ENCODE measurements at places on chromosomes 5 and 9. TPM values are rescaled to one million over a fixed set of nuclear protein-coding genes. Genes with fewer than 3 reads are reported as not detected.

GRCh38 chr5:112743631-112744030 is 5.9 kb downstream of the APC start:
- no peaks in the 10 kb centered on the region for H3K27me3 ChIP-seq
- H3K4me3 ChIP-seq = no peak overlapping the region
- H3K4me1 ChIP-seq = no peaks in the 10 kb centered on the region
- no peak overlapping the region for H3K27ac ChIP-seq

GRCh38 chr5:87951661-87952060 is 317.0 kb downstream of the TMEM161B start:
- no peaks in the 10 kb centered on the region for H3K4me1 ChIP-seq
- DNase-seq = no peak
- no peak overlapping the region for H3K4me3 ChIP-seq
- no peaks in the 10 kb centered on the region for H3K27me3 ChIP-seq

DNA sequence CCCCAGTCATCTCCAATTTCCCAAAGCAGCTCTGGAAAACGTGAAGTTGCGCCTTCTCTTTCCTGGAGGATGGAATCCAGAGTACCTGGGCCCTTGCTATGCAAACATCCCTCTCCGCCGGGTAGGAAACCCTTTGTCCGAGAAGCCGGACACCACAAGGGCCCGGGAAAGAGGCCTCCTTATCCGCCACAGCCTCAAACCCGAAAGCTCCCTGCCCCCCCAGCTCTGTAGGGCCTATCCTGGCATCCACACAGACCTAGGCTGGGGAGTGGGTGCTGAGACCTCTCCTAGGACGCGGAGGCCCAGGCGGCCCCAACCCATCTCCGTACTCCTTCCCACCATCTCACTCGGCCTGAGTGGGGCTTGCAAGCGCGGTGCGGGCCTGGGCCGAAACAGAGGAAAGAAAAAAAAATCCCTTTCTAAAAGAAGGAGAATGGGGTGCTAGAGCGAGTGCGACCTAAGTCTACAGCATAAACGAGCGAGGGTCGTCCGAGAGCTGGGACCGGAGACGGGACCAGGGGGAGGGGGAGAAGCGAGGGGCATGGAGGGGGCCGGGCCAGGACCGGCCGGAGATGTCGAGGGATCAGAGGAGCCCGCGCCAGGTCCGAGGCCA is 624 bp downstream of the FBXW11 start:
- DNase-seq = peak; percentile 24
- peaks cover 29% of the 10 kb centered on the region for H3K4me1 ChIP-seq
- peaks cover 9% of the 10 kb centered on the region for H3K36me3 ChIP-seq
- peak overlapping the region; percentile 68 for H3K27ac ChIP-seq
- H3K27me3 ChIP-seq = no peaks in the 10 kb centered on the region

SLC4A9 gene
- total RNA-seq = 0.20 TPM

GRCh38 chr9:125591888-125592287 is 115.1 kb downstream of the MAPKAP1 start:
- no peak overlapping the region for H3K4me3 ChIP-seq
- no peaks in the 10 kb centered on the region for H3K27me3 ChIP-seq
- peaks cover 14% of the 10 kb centered on the region for H3K4me1 ChIP-seq
- no peak for DNase-seq
- H3K36me3 ChIP-seq = no peaks in the 10 kb centered on the region

GRCh38 chr5:30809933-30810332 is 383.6 kb upstream of the CDH6 start:
- DNase-seq = no peak
- no peak overlapping the region for H3K27ac ChIP-seq
- H3K27me3 ChIP-seq = no peaks in the 10 kb centered on the region
- no peaks in the 10 kb centered on the region for H3K36me3 ChIP-seq
- no peak overlapping the region for H3K4me3 ChIP-seq
- no peaks in the 10 kb centered on the region for H3K4me1 ChIP-seq

GRCh38 chr9:121670431-121670830 is 19.0 kb downstream of the DAB2IP start:
- H3K36me3 ChIP-seq = no peaks in the 10 kb centered on the region
- no peaks in the 10 kb centered on the region for H3K27me3 ChIP-seq
- no peaks in the 10 kb centered on the region for H3K4me1 ChIP-seq
- no peak for DNase-seq
- H3K4me3 ChIP-seq = no peak overlapping the region

FAM78A gene
- total RNA-seq = 1.3 TPM

REEP2 gene
- total RNA-seq = 1.3 TPM

DNA sequence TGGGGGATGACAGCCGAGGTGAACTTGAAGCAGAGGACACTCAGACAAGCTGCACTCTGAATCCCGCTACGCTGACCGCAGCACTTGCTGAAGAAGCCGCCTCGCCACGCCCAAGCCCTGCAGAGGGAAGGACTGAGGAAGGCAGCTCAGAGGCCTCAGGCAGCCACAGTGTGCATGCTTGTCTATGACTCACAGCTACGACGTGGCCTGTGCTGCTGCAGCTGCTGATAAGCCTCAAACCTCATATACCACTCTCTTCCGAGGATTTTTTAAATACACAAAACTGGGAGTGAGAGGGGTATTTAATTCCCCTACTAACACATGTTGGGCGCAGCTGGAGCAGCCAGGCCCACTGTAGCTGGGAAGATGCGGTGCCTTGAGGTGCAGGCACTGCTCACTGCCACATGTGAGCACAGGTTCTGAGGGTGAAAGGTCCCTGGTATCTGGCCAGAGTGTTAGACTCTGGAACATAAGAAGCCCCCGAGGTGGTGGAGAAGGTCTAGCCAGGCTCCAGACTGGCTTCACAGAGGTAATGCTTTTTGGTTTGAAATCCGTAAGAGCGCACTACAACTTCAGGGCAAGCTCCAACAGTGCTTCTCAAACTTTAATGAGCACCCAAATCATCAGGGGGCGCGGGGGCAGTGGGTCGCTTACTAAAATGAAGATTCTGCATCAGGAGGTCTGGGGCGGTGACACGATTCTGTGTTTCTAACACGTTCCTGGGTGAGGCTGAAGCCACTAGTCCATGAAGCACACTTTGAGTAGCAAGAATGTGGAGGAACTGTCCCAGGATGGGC is 196.8 kb downstream of the AUH start:
- H3K4me1 ChIP-seq = peaks cover 59% of the 10 kb centered on the region
- DNase-seq = peak; percentile 91
- H3K27me3 ChIP-seq = no peaks in the 10 kb centered on the region
- H3K36me3 ChIP-seq = no peaks in the 10 kb centered on the region

AUH gene
- total RNA-seq = 31.1 TPM

DNA sequence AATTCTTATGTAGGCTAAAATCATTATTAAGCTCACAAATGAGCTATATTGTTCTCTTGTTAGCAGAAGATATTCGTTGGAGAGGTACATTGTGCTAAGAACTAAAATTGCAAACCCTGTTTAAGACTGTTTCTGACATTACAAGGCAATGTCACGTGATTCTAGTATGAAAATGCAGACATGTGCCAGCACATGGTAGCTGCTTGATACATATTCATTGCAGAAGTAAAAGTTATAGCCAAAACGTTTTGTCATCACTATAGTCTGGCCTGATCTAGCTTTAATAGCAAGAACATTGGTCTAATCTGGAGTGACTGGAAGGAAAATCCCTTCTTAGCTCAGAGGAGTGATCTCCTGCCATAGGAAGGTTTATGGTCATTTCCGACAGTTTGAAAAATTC is 144.7 kb downstream of the CFAP90 start:
- H3K36me3 ChIP-seq = no peaks in the 10 kb centered on the region
- H3K27ac ChIP-seq = no peak overlapping the region
- H3K4me1 ChIP-seq = no peaks in the 10 kb centered on the region
- no peak for DNase-seq

DNA sequence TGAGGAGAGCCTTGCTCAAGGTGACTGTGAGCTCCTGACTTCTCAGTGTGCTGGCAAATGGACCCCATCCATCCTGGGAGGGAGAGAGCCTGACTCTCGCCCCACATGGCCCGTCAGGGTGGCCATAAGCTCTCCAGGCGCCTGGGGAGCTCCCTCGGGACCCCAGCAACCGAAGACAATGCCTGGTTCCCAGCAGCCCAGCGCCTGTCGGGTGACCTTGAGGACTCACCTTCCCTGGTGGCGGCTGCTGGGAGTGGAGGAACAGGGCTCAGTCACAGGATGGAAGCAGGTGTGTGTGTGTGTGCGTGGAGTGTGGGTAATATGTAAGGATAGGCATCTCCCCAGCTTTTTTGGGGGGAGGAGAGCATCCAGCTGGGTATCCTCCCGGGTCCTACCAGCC is 190.3 kb downstream of the MELK start:
- H3K4me3 ChIP-seq = no peak overlapping the region
- no peaks in the 10 kb centered on the region for H3K36me3 ChIP-seq
- H3K27ac ChIP-seq = no peak overlapping the region
- DNase-seq = no peak
- H3K27me3 ChIP-seq = peaks cover 29% of the 10 kb centered on the region

PCDHGB5 gene
- not detected for total RNA-seq

ASS1 gene
- 255 TPM for total RNA-seq

DNA sequence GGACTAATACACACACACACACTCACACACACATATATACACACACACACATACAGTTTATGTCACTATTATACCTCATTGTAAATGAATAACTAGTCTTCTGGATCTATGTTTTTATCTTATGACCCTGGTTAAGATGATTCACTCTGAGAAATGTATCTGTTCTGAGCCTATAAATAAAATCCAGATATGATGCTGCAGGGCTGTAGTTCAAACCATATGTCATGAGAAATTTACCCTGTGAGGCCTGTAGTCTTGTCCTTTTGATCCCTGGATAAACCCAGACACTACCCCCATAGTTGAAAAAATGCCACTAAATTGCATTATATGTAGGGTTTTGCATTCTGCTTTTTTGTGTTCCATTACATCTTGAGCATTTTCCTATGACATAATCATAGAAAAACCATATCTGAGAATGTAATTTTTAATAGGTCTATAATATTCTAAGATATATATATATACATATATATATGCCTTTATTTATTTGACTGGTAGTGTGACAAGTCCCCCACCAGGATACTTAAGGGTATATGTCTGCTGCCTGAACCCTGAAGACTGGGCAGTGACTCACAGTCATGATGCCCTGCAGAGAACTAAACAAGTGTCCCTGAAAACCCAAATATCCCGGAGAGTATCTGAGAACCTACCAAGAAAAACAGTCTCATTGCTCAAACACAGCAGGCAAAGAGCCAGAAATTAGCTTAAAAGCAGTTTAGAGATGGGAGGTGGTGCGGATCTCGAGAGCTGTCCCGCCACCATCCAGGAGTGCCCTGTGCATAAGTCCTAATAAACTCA is 18.4 kb upstream of the ALDOB start:
- H3K27ac ChIP-seq = no peak overlapping the region
- no peaks in the 10 kb centered on the region for H3K36me3 ChIP-seq
- peaks cover 10% of the 10 kb centered on the region for H3K27me3 ChIP-seq
- no peak overlapping the region for H3K4me3 ChIP-seq

DNA sequence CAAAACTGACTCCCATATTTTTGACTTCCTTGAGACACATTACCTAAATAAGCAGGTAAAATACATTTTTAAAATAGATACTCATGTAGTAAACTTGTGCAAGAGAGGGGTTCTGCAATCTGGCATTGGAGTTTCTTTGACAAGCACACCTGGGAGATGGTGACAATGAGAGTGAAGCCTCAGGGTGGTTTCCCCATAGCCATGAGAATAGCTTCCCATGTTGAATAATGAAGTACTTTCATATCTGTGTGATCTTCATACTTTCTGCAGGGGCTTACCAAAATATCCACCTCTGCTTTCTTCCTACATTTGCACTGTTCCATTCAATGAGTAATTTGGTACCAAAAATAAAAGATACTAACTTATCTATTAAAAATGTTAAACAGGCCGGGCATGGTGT is 44.7 kb upstream of the VCAN start:
- H3K27me3 ChIP-seq = no peaks in the 10 kb centered on the region
- H3K4me1 ChIP-seq = no peaks in the 10 kb centered on the region
- DNase-seq = no peak
- no peak overlapping the region for H3K27ac ChIP-seq

GPSM1 gene
- total RNA-seq = 9.5 TPM

DNA sequence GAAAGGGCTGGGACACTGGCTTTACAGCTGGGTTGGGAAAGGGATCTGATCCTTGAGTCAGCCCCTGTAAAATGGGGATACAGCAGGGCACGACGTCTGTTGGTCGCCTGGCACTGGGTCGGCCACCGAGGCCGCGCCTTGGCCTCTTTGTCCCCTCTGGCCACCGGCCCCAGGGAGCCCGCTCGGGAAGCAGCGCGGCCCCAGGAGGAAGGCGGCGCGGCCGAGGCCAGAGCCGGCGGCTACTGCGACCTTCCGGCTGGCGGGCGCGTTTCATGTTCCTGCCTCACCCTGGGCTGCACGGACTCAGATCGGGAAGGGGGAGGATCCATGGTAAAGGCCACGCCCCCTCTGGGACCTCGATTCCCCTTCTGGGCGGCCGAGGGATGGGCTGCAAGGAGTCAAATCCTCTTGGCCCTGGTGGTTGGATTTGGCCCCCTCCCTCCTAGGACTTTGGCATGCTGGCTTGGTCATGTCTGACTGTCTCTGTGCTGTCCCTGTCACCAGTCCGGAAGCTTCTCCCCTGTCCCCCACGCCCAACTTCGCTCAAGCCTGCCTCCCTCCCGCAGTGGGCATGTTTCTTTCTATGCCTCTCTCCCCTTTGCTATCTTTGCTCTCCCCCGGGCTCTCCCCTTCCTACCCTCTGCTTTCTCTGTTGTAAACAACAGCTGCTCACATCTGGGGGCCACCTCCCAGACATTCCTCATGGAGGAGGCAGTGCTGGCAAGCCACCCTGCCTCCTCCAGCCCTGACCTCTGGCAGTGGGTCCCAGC is 25.8 kb downstream of the FPGS start:
- H3K36me3 ChIP-seq = no peaks in the 10 kb centered on the region
- H3K4me3 ChIP-seq = no peak overlapping the region
- peak; percentile 59 for DNase-seq
- H3K27ac ChIP-seq = no peak overlapping the region

GRCh38 chr5:170633235-170634081 is 129.6 kb downstream of the KCNIP1 start:
- H3K4me3 ChIP-seq = peak overlapping the region; percentile 55
- no peaks in the 10 kb centered on the region for H3K36me3 ChIP-seq
- H3K27me3 ChIP-seq = no peaks in the 10 kb centered on the region

- no peaks in the 10 kb centered on the region for H3K36me3 ChIP-seq
- no peak for DNase-seq
- H3K27ac ChIP-seq = no peak overlapping the region
- no peak overlapping the region for H3K4me3 ChIP-seq
- peaks cover 96% of the 10 kb centered on the region for H3K27me3 ChIP-seq
Observed at GRCh38 chr9:132982458-132982857, 4.0 kb downstream of the GFI1B start.

GRCh38 chr9:124941679-124942561 is 1.0 kb upstream of the GOLGA1 start:
- H3K4me1 ChIP-seq = peaks cover 19% of the 10 kb centered on the region
- H3K27ac ChIP-seq = peak overlapping the region; percentile 83
- DNase-seq = no peak
- H3K27me3 ChIP-seq = no peaks in the 10 kb centered on the region

DNA sequence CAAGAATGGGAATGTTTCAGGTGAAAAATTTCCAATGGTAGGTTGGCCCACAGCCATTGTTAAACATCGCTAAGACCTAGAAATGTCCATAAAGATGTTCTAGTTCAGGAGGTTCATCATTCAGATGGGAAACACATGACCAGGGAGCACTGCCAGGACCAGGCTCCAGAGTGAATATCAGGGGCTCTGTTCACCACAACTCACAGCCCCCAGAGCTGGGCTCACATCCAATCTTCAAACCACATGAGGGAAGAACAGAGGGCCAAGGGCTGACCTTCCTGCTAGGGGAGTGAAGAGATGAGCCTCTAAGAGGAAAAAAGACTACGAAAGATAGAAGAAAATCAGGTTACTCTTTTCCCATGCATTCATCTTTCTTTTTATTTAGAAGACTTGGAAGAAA is 205.8 kb downstream of the SEMA5A start:
- H3K27ac ChIP-seq = no peak overlapping the region
- DNase-seq = no peak
- no peaks in the 10 kb centered on the region for H3K27me3 ChIP-seq

CNTFR gene
- not detected for total RNA-seq

All from PC-9 (cell line).